ENCODE measurements at places on chromosomes 1 and 21.

DNA sequence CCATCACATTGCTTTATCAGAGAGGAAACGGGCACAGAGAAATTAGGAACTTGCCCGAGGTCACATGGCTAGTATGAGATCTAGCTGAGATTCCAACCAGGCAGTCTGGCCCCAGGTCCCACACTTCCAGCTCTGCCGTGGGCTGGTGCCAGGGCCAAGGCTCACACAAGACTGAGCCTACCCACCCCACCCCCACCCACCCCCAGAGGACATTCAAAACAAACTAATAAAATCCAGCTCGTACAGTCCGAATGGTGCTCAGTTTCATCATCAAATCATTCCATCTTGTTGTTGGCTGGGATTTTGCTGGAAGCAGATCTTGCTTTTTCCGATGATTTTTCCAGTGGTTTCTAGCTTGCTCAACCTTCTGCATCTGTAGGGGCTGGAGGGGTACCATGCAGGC, 27.9 kb downstream of the MATN1 start:
- no peak for DNase-seq

- no peak for DNase-seq
Observed at GRCh38 chr1:42168763-42169162, 4.2 kb upstream of the GUCA2A start.

- DNase-seq = no peak
Observed at GRCh38 chr1:51303751-51304251, 26.6 kb downstream of the TTC39A start.

DNA sequence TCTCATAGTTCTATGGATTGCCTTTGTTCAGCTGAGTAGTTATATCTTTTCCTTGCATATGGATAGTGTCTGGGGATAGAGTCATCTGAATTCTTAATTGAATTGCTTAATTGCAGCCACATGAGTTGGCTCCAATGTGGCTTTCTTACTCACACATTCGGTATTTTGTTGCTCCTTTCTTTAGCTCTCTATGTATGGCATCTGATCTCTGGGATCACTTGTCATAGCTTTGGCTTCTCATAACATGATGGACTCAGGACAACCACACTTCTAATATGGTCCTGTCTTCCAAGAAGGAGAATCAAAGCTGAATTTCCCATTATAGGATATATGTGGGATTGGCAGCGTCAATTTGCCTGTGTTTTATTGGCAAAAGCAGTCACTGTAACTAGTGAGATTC, 716.2 kb downstream of the NCAM2 start:
- DNase-seq = no peak

- no peak for DNase-seq
Observed at GRCh38 chr1:228360533-228361313, 45.9 kb downstream of the TRIM11 start.

GRCh38 chr1:91891454-91891853, 5.5 kb upstream of the TGFBR3 start:
- no peak for DNase-seq

DNA sequence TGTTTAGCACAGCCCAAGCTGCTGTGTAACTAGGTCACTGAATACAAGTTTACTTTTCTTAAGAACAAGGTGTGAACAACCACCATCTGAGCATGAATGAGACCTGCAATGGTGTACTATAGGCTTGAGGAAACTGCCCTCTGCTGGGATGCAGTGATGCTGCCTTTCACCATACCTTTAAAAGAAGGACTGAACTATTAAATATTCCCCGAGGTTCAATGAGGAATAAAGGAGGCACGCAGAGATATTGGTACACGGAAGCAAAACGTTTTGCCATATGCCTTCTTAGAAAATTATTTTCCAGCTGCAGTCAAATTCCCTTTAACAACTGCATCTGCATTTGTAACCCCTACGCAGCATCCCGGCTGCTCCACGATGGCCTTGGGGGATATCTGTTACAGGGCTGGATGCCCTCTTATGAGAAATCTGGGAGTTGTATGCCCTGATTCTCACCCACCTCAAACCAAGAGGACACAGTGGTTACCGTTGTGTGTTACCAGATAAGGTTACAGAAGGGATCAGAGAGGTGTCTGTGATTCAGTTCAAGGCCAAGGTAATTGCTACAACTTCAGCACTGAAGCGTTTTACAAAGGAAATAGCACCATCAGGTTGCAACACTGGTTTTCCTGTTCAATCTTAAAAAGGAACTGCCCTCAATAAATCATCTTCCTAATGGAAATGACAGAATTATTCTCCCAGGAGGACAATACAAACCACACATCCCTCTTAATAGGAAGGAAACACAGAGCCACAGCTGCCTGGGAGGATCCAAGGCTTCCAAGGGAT, 470.5 kb downstream of the LTN1 start:
- DNase-seq = no peak

DNA sequence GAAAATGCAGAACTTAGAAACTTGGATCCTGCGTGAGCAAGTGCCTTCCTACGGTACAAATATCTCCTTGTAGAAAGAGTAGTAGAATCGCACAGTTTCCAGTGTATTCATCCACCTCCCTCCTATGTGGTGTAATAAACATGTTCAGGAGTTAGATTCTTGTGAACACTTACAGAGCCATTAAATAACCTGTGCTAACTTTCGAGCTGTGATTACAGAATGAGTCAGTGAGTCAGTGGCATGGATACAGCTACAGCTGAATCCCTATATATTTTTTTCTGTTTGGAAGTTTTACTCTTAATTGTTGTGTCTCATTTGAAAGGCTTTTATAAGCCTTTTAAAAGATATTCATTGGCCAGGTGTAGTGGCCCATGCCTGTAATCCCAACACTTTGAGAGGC, 148.7 kb downstream of the EDEM3 start:
- DNase-seq = no peak

GRCh38 chr1:69157046-69157756, 410.5 kb upstream of the LRRC7 start:
- no peak for DNase-seq

GRCh38 chr1:203325026-203325417, 19.7 kb downstream of the BTG2 start:
- DNase-seq = peak; percentile 58

GRCh38 chr1:72013161-72013560, 269.2 kb downstream of the NEGR1 start:
- DNase-seq = no peak

DNA sequence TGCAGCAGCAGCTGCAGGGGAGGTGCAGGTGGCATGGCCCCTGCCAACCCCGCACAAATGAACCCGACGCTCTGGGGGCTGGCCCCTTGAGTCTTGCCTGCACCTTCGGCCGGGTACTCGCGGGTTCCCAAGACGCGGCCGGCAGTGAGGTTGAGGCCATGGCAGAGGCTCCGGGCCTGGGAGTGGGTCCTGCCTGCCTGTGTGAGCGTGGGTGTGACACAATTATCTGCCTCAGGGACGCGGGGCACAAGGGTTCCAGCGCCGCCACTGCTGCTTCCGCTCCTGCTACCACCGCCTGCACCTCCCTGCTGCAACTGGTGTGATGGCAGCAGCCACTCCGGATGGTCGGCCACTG, 20.9 kb upstream of the TGFB2 start:
- DNase-seq = no peak

DNA sequence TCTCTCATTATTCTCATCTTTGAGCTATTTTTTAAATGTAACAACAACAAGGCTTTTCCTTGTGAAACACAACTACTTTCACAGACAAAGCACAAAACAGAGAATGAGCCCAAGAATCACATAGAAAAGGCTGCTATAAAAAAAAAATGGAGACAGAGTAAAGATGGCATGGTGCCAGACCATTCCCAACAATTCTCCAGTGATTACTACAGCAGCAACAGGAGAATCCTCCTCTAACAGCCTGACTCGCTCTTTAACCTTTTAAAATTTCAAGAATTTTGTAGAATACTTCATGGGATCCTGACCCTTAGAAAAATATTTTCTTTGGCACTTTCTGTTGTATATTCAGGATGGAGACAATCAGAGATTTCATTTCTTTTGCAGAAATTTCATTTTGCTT, 3.8 kb upstream of the BCAS2 start:
- no peak for DNase-seq

DNA sequence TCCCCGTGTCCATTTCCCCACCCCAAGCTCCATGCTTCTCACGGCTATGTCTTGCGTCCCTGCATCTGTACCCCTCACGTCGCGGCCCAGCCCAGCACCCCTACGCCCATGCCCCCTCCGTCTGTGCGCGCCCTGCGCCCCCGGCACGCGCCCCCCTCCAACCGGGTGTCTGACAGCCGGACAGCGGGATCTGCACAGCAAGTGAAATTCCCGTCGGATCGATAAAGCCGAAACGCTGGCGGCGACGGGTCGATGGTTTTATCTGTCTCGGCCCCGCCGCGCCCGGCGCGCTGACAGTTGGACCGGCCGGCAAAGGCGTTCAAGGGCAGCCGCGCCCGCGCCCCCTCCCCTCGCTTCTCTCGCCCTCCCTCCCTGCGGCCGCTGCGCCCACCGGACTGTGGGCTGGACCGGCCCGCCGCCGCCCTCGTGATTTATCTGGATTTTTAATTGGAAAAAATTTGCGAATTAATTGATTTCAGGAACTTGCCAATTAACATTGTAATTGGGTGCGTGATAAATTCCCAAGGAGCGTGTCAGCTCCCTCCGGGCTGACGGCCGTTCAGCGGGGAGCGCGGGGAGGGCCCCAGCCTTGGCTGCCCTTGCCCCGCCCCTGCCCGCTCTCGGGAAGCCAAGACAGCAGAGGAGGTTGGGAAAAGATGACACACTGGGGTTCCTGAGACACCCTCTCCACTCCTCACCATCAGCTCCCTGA, 57.1 kb downstream of the TMEM53 start:
- no peak for DNase-seq

DNA sequence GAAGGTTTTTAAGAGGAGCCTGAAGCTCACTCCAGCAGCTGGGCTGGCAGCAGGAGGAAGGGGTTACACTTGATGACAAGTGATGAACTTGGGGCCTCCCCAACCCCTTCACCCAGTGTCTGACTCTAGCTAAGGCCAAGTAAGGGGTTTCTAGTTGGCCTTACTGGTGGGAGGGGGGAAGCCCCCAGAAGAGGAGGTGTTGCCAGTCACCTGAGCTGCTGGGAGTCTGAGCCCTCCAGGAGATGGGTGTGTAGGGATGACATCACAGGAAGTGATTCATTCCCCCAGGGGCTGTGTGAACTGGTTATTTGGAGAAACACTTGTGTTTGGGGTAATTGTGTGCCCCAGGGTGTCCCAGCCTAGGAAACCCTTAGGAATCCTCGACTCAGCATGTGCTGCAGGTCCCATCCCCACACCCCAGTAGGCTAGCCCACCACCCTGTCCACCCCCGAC, 3.1 kb downstream of the PADI1 start:
- peak; percentile 64 for DNase-seq

DNA sequence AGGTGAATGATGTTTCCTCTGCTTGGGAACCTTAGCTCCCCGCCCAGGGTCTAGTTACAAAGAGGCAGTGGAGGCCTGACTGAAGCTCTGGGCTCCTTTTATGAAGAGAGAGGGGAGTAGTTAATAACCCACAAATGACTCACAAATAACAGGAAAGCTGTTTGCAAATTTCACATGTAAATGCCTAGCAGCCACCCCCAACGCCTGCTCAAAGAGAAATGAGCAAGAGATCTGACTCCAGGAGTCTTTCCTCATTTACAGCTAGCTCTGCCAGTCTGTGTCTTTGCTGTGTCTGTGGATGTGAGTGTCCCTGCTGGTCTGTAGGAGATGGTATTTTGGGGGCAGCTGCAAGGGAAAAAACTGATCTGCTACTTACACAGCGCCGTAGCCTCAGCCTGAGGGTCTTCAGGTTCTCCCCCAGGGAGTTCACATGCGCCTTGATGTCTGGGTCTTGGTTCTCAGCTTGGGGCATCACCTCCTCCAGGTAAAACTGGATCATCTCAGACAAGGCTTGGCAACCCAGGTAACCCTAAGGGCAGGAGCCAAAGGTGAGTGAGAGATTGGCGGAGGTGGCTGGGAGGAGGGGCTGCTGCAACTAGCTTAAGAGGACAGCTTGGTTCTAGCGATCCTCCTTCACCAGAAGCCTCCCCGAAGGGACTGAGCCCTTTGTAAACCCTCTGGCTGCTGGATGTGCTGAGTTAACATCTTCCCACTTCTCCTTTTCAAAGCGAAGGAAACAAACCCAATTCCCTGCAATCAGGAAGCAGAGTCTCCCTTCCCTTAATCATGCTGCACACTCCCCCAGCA, at the start of gene IL19:
Gene IL19, plus strand, starts transcription at position 243 of the 807 bp plus-strand sequence. CDS start 65,890 bp downstream, outside the sequence.
- DNase-seq = no peak

DNA sequence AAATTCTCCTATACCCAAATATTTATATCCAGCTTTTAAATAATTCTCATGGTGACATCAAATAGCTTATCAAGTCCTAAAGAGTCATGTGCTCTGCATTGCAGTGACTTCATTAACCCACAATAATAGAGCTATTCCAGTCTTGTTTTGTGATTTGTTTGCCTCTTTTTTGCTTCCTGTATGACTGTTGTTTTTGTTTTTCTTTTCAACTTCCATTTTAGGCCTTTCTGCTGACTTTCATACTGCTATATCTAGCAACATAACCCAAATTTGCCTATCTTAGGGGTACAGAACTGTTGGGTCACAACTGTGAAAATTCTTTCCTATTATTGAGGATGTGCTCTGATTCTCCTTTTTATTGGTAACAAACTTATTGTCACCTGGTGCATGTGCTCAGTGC, 30.3 kb downstream of the SPATA17 start:
- no peak for DNase-seq

DNA sequence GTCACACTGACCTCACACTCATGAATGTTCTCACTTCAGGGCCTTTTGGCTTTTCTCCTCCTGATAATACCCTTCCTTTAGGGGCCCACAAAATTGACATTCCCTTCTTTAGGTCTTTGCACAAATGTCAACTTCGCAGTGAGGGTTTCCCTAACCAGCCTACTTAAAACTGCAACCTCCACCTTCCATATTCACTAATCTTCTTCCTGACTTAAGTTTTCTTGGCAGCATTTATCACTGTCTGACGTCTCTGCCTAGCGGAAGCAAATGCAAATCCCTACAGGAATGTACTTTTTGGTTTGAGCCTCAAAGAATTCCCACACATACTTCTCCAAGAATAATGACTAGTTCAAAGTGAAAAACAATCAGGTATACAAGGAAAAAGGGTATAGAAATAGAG, 32.8 kb downstream of the INTS7 start:
- DNase-seq = no peak

Measured in activated T-cell treated with anti-CD3 and anti-CD28 coated beads, Interleukin-2, amount 50 U/mL, for 24 hours (primary cell).